ENCODE measurements at places on chromosomes 12 and 14. TPM values are rescaled to one million over a fixed set of nuclear protein-coding genes. Genes with fewer than 3 reads are reported as not detected.
A peak's percentile ranks its signal among the peaks of the same experiment; 100 is the strongest.

DNA sequence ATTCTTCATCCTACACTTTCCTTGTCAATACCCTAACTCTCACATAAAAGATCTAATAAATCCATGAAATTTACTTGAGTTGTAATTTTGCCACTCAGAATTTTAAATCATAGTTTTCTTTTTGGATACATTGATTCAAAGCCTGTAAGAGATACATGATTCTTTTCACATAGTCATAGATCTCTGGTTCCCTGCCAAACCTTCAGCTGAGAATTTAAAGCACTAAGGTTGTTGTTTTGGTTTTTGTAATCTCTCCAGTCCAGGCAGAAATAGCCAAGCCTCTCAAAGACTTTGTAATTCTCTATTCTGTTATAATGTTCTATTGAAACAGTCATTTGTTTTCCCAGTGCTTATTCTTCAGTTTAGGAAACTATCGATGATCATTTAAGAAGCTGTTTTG is 273.9 kb downstream of the TRHDE start:
- no peak for DNase-seq

- no peak for DNase-seq
Observed at GRCh38 chr14:22512106-22512814, 76.8 kb downstream of the DAD1 start.

GRCh38 chr14:23544511-23545447 is 6.8 kb downstream of the ZFHX2 start:
- DNase-seq, result no peak

GRCh38 chr14:104665657-104666522 is 23.5 kb upstream of the INF2 start:
- no peak for DNase-seq

KRR1 gene
- polyA plus RNA-seq, result 57.9 TPM

BEST3 gene
- polyA plus RNA-seq, result 75.0 TPM

GRCh38 chr12:113418213-113418879 is 3.8 kb upstream of the SDSL start:
- no peak for DNase-seq

GRCh38 chr12:110338754-110339153 is 57.7 kb downstream of the ATP2A2 start:
- no peak for DNase-seq

DNA sequence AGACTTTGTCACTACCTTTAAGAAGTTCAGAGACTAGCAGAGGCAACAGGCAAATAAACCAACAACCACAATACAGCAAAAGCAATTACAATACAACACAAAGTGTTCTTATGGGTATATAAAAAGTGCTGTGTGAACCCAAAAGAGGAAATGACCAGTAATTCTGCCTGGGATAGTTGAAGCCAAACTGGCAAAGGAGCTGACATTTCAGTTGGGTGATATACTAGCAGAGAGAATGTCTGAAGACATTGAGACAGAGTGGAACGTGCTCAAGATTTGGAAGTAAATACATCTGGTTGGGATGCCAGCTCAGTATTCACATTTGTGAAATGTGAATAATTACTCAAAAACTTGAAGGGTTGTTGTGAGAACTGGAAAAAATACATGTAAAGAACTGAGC is 80.6 kb upstream of the GTF2A1 start:
- DNase-seq, result no peak

ADCY4 gene
- polyA plus RNA-seq, result 13.1 TPM

DNA sequence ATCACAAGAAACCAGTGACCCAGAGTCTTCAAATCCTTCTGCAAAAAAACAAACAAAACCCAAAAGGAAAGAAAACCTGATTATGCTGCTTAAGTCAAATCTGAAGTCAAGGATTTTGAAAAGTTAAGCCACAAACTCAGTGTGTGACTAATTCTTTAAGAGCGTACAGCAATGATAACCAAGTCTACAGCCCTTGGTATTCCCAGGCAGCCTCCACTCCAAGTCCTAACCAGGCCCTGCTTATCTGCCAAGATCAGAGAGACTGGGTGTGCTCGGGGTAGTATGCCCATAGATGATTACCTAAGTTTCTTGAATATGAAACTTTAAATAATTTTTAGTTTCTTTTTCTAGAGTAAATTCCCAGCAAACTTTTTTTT is 13.1 kb downstream of the PGAM5 start:
- no peak for DNase-seq

DNA sequence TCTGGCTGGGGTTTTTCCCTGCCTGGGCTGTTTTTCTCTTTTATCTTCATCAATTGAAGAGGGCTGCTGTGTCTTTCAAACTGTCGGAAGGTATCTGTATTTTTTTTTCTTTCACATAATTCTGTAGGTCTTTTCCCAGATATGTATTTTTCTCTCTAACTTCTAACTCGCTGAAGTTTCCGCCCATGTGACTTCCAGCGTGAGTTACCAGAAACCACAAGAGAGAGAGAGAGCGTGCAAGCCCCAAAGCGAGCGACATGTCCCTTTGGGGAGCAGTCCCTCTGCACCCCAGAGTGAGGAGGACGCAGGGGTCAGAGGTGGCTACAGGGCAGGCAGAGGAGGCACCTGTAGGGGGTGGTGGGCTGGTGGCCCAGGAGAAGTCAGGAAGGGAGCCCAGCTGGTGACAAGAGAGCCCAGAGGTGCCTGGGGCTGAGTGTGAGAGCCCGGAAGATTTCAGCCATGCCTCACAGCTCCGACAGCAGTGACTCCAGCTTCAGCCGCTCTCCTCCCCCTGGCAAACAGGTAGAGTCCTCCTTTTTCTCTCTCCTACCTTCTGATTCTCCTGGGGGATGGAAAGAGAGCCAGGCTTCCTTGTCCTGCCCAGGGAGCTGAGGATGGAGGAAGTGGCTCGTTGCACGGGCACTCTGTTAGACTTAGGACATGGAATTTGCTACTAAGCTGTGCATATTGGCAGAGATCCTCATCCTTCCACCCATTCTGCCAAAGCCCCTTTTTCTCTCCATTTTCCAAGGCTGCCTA is at the start of gene BATF:
Gene BATF (plus strand): TSS at position 246 of the 759 bp plus-strand sequence. CDS start 214 bp downstream, at position 460.
- no peak for DNase-seq

GRCh38 chr12:86550218-86551145 is 294.3 kb upstream of the MGAT4C start:
- no peak for DNase-seq

PCED1B gene
- not detected for polyA plus RNA-seq

AICDA gene
- polyA plus RNA-seq, result 0.60 TPM

DNA sequence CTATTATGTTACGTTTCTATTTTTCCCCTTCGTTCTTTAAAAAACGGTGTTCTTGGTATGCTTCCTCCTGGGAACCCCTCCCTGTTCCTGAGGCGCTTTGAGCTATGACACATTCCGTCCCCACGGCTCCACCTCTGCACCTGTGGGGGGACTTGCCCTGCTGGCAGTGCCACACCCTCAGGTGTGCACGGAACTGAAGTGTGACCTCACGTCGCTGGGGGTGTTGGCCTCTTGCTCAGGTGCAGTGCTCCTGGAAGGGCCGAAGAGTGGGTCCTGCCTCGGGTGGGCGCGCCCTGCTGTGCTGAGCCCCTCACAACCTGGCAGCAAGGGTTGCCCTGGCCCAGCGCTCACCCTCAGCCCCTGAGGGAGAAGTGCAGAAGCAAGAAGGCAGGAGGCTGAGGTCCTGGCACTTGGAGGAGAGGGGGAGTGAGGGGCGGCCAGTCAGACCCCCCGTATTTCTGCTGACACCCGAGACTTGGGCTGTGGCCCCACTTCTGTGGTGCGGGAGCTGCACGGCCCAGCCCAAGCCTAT is 4.9 kb downstream of the AMN start:
- DNase-seq, result no peak

- DNase-seq, result no peak
Observed at GRCh38 chr12:115847398-115847797, 430.1 kb downstream of the MED13L start.

DHRS2 gene
- not detected for polyA plus RNA-seq

C12orf50 gene
- 0.19 TPM for polyA plus RNA-seq

- peak; percentile 63 for DNase-seq
Observed at GRCh38 chr14:92416544-92416943, 93.6 kb downstream of the SLC24A4 start.

DNA sequence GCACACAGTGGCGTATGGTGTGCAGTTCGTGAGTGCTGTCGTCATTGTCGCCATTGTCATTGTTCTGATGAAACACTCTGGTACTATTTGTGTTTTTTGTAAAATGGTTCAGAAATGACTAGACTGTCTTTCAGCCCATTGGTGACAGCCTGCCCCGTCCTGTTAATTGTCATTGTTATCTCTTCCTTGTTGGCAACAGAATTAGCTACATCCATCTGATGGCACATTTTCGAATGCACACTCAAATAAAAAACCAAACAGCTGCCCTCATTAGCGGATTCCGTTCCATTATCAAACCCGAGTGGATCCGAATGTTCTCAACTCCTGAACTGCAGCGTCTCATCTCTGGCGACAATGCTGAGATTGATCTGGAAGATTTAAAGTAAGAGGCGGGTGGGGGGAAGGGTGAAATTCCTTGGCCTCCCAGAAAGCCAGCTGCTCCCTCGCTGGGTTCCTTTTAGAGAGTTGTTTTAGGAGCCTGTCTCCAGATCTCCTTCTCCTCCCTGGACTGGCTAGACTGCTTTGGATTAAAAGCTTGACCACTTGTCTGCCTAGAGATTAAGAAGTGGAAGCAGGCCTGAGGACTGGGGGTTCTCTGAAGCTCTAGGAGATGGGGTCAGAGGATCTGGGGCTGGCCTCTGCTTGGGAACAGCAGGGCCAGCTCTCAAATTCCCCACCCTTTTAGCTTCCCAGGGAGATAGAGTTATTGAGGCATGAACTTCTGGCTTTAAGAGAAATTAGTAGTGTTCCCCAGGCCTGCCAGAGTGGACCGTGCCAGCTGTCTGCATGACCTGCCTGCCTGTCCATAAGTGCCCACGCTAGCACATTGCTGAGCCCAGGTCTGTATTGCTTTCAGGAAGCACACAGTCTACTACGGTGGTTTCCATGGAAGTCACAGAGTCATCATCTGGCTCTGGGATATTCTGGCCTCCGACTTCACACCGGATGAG is 43.3 kb downstream of the MMAB start:
- no peak for DNase-seq

GRCh38 chr12:69701826-69702225 is 2.7 kb upstream of the BEST3 start:
- DNase-seq, result no peak

- no peak for DNase-seq
Observed at GRCh38 chr12:22034709-22035506, 11.1 kb upstream of the CMAS start.

DNA sequence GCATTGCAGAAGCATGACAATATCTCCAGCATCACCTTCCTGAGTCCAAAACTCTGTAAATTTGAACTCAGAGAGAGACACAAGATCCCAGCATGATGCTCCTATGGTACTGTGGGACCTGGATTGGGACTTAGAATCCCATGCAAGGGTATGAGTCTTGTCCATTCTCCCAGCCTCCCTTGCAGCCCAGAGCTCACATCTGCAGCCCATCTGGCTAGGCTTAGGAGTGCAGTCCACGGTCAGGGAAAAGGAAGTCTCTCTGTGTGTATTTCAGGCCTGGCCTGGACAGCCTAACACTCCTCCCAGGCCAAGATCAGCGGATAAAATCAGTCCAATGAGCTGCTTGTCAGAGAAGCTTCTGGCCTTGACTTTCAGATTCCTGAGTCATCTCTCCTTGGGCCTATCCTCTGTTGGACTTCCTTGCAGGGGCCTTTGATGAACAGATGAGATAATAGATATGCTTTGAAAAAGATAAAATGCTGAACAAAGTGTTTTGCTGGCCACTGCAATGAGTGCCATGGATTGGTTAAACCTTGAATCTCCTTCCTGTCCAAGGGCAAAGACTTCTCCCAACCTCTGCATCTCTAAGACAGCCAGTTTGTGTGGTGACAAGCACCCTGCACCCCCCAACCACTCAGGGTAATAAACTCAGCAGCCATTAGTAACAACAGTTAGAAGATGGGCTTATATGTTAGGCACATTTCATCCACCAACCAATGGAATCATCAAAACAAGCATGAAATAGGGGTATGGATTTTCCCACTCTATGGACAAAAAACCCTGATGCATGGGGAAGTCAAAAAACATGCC is 412.8 kb upstream of the TBX3 start:
- peak; percentile 92 for DNase-seq

DNA sequence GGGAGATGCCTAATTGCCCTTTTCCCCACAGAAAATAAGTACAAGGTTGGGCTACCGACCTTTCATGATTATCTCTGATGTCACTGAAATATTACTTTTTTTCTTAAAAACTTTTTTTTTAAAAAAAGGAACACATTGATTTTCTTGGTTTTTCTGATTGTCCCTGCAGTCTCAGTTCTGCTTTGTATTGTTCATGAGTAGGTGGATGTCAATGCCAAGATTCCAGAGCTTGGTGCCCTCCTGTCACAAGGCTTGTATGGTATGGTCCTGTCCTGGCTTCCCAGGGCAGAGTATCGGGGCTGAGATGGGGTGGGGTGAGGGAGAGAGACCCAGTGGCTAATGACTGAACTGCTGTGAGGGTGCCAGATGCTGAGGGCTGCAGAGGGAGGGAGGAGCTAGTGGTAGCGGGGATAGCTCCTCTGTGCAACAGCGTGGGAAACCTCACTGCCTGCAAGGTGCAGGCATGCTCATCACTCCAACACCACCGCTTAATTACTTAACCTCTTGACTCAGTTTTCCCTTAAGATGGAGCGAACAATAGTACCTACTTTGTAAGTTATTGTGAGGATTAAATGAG is 4.4 kb upstream of the CTDSP2 start:
- no peak for DNase-seq

DNA sequence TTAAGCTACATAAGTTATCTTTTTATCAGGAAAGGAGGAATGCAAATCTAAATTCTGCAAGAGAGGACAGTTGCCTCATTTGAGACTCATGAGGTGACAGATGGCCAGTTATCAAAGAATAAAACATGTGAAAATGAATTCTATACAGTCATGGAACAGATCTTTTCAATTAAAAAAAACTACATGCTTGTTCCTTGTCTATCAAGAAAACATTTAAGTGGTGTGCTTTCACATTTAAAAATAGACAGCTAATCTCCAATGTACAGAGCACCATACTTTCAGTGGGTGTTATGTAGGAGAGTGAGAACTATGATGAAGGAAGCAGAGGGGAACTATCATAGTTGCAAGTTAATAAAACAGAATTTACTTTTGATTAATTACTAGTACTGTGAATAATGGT is 76.7 kb upstream of the TTC7B start:
- no peak for DNase-seq

TC2N gene
- polyA plus RNA-seq, result 3.7 TPM

DNA sequence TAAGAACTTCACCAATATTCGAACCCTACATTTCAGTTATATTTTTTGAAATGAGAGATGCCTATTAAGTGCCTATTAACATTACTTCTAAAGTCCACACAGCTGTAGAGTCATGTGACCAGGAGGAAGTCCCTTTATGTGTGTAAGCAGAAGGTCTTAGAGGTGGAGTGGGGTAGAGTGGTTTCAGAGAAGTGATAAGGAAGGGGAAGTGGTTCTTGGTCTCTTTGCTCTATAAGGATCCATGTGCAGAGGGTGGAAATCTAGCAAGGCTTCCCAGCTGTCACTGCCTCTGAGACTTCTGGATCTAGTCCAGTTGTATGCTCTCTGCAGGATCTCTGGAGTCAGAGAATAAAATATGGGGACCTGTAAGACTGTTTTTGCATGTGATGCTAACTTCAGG is 673.9 kb downstream of the FLRT2 start:
- DNase-seq, result no peak

- DNase-seq, result peak; percentile 89
Observed at GRCh38 chr14:99035712-99036610, 236.0 kb downstream of the BCL11B start.

GRCh38 chr14:63605041-63605532 is 36.6 kb downstream of the WDR89 start:
- DNase-seq, result no peak

- DNase-seq, result no peak
Observed at GRCh38 chr14:22979748-22980392, 2.5 kb downstream of the AJUBA start.

- DNase-seq, result no peak
Observed at GRCh38 chr12:27627123-27627852, 69.0 kb upstream of the REP15 start.

KCNK10 gene
- polyA plus RNA-seq, result 0.12 TPM

CLIP1 gene
- polyA plus RNA-seq, result 51.9 TPM
